ENCODE measurements at places on chromosomes 12 and 14.
A peak's percentile ranks its signal among the peaks of the same experiment; 100 is the strongest.

- no peak for DNase-seq
Measured at GRCh38 chr12:32025906-32026305, 66.7 kb downstream of the RESF1 start.

DNA sequence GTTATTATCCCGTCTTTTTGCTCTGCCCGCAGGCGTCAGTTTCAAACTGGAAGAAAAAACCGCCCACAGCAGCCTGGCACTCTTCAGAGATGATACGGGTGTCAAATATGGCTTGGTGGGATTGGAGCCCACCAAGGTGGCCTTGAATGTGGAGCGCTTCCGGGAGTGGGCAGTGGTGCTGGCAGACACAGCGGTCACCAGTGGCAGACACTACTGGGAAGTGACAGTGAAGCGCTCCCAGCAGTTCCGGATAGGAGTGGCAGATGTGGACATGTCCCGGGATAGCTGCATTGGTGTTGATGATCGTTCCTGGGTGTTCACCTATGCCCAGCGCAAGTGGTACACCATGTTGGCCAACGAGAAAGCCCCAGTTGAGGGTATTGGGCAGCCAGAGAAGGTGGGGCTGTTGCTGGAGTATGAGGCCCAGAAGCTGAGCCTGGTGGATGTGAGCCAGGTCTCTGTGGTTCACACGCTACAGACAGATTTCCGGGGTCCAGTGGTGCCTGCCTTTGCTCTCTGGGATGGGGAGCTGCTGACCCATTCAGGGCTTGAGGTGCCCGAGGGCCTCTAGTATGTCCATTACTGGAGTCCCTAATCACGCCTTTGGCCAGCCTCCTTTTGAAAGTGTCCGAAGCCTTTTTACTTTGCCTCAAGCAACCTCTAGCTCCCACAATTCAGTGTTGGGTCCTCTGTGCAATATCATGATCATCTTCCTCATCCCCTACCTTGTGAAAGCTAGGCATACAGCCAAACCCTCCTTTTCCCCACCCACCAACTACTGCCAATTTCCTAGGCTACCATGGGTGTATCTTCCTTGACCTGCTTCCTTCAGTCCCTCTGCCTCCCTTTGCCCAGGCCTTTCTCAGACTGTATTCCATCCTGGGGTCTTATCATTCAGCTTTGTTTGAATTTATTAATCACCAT is 891 bp downstream of the SPRYD4 start:
- peak; percentile 53 for DNase-seq

- no peak for DNase-seq
Measured at GRCh38 chr14:71398450-71398849, 491.2 kb downstream of the PCNX1 start.

DNA sequence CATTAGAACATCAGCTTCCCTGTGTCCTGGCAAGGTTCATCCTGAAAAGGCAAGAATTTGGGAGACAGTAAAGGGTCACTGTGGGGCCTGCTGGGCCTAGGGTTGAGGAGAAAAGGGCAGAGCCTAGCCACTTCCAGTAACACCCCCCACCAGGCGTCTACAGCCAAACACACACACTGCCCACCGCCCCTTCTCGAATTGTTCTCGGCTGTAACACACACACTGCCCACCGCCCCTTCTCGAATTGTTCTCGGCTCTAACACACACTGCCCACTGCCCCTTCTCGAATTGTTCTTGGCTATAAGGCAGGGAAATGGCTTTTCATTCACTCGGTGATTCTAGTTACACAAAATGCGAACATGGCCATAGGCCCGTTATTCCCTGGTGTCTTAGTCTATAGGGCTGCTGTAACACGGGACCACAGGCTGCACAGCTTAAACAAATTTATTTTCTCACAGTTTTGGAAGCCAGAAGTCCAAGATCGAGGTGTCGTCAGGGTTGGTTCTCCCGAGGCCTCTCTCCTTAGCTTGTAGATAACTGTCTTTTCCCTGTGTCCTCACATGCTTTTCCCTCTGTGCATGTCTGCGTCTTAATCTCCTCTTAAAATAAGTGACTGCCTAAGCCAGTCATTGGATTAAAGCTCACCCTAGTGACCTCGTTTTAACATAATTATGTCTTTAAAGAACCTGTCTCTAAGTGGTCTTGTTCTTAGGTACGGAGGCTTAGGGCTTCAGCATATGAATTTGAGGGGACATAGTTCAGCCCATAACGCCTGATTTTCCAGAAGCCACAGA is 171.0 kb downstream of the ADGRD1 start:
- no peak for DNase-seq

DNA sequence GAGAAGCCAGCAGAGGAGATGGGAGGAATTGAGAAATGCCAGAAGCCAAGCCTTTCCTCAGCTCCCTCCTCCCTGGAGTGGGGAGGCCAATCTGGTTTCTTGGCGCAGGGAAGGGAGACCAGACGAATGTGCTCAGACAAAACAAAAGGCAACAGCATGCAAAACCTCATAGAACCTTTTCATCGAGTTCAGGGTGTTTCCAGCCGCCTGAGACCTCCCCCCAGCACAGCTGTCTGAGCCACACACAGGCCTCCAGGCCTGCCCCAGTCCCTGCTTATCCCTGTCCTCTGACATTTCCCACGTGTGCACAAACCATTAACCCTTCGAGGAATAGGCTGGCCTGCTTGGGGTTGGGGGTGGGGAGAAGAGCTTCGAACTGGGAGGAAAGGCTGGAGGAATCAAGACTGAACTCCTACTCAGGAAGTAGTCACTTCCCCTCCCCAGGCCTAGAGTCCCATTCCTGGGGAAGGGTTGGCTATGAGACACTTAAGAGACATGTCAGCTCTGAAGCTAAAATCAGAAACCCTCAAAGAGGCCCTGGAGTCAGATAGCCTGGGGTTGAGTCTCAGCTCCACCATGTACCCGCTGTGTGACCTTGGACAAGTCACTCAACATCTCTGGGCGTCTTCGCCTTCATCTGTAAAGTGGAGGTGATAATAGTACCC is 10.7 kb downstream of the TBX3 start:
- DNase-seq, result no peak

DNA sequence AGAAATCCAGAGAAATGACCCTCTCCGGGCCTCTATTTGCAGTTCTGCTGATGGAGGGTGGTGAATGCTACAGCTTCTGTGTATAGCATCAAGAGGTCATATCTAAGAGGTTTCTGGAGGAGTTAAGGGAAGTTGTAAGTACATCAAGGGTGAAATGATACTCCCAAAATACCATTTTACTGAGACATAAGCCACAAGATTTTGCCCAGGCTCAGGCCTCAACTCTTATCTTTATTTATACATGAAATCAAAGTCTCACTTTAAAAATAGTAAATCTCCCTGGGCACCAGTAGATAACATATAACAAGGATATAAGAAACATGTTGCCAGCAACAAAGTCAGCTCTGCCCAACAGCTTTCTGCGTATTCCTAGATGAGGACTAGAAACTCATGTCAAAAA is 40.4 kb downstream of the NIN start:
- DNase-seq, result no peak

GRCh38 chr12:48937170-48937569 is 11.9 kb upstream of the FKBP11 start:
- no peak for DNase-seq
